ENCODE measurements at places on chromosomes 2 and 18.

- no peak for DNase-seq
These were observed 229.6 kb downstream of the LOXHD1 start for GRCh38 chr18:46427216-46427995.

- DNase-seq, result no peak
These were observed 12.1 kb downstream of the PXDN start for GRCh38 chr2:1731963-1732768.

GRCh38 chr18:6413579-6414117 is 1.1 kb downstream of the L3MBTL4 start:
- DNase-seq, result no peak

DNA sequence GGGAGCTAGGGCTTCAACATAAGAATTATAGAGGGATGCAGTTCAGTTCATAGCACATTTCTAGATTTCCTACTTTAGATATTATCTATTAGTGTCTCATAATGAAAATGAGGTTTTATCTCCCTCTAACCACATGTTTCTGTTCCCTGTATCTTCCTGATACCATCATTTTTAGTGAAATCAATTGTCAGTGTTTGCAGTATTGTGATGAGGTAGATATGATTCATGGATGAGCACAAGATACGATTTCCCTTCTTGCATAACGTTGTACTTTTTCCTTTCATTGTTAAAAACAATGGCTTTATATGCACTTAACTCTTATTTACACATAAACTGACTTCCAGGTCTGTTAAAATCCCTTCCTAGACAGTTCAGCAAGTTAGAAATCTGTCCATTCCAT is 211.4 kb downstream of the ZBTB7C start:
- no peak for DNase-seq

- DNase-seq, result no peak
These were observed 908.4 kb upstream of the CRIM1 start for GRCh38 chr2:35447215-35447614.

GRCh38 chr2:171271386-171271785 is 110.7 kb upstream of the TLK1 start:
- no peak for DNase-seq

- DNase-seq, result peak; percentile 8
These were observed 773 bp downstream of the CMPK2 start for GRCh38 chr2:6864923-6865345.

DNA sequence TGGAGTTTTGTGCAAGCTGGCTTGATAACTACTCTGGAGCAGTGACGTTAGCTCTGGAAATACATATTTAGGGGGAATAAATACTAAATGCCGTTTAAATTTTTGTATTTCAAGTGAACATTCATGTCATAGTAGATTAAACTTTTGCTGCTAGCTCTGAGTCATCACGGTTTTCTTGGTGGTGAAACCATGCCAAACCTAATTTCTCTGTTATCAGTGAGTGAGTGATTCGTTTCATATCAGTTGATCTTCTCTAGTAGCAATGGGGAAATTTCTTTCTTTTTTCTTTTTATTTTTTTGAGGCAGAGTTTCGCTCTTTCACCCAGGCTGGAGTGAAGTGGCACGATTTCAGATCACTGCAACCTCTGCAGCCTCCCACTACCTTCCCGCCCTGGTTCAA is 211.1 kb downstream of the PTPRM start:
- DNase-seq, result no peak

- DNase-seq, result no peak
These were observed 48.5 kb upstream of the HNRNPA3 start for GRCh38 chr2:177164131-177164530.

DNA sequence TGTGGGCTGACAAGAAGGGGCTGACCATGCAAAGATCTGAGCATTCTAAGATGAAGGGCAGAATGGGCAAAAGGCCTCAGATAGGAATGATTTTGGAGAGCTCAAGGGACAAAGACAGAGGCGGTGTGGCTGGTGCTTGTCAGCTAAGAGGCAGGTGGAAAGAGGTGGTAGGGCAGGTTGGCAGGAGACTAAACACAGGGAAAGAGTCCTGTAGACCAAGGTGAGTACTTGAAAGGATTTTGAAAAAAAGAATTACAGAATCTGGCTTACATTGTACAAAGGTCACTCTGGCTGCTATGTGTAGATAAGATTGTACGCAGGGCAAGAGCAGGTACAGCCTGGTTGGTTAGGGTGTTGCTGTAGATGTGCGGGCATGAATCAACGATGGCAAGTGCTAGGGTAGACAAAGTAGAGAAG is 50.6 kb downstream of the STK39 start:
- no peak for DNase-seq

Measured in memory B cell (primary cell).